ENCODE measurements at places on chromosomes 3 and 15.

DNA sequence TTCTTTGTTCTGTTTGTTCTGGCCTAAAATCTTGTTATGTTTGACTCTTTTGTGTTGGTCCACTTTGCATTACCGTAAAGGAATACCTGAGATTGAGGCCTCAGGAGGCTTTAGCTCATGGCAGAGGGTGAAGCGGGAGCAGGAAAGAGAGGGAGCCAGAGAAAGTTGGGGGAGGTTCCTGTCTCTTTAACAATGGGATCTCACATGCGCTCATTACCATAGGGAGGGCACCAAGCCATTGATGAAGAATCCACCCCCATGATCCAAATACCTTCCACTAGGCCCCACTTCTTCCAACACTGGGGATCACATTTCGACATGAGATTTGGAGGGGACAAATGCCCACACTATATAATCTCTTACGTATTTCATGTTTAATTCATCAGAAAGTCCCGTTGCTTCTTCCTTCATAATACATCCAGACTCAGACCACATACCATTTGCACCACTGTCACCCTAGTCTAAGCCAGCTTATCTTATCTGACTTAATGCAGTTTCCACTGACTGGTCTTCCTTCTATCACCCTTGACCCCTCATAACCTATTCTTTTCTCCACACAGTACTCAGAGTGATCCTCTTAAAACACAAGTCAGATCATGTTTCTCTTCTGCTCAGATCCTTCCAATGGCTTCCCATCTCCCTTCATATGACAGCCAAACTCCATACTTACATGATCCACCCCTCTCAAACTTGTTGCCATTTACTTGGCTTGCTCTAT lies 13.5 kb downstream of the KBTBD8 start:
- no peak for DNase-seq

- no peak for DNase-seq
Observed at GRCh38 chr15:43086551-43086950, 19.3 kb downstream of the UBR1 start.

- DNase-seq: no peak
Observed at GRCh38 chr15:29472901-29473445, 203.4 kb upstream of the NSMCE3 start.

GRCh38 chr3:53880396-53881345 lies 1.3 kb downstream of the ACTR8 start:
- DNase-seq: no peak

GRCh38 chr3:54243056-54243931 lies 120.9 kb downstream of the CACNA2D3 start:
- peak; percentile 57 for DNase-seq

Measured in NCI-H748 treated with DMSO at 0.1 percent for 48 hours (cell line).